ENCODE measurements at places on chromosomes 13 and 19.

GRCh38 chr13:31018511-31018910, 86.1 kb downstream of the TEX26 start:
- DNase-seq = no peak

GRCh38 chr13:49627831-49628652, at the start of gene ARL11:
Gene ARL11 (plus strand): TSS chr13:49628507. CDS start chr13:49630448, 1,941 bp downstream.
- peak; percentile 90 for DNase-seq

DNA sequence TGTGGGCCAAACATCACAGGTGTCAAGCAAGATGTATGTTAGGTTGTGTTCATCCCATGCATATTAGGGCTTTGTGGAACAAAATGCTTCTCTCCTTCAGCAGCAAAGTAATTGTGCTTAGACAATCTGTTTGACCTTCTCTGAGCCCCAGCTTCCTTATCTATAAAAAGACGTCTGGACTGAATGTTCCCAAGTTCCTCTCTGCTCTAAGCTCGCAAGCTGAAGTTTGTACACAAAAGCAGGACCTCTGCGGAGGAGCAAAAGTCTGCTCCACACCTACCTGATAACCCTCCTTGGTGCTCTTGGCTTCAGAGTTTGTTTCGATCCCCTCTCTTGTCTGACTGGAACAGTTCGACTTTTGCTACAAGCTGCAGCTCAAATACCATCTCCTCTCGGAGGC, 95.7 kb upstream of the UBL3 start:
- no peak for DNase-seq

GRCh38 chr13:99740251-99740979, 231.2 kb downstream of the ZIC5 start:
- DNase-seq = no peak

DNA sequence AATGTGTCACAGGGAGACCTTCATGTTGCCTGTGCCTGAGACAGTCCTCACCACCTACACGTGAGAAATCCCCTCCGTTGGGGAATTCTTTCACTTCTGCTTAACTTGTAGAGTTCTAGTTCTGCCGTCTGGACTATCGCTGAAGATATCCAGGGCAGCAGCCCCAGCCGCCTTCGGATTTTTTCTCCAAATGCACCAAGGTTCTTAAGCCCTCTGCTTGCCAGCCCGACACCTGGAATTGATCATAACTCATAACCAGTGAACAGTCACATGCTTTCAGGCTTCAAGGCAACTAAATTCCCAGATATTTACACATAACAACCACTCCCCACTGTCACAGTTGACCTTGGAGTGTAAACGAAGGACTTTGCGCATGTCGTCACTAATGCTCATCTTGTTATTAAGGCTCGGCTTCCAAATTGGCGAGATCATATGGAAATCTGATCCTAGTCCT, 114.4 kb downstream of the RAB20 start:
- peak; percentile 60 for DNase-seq
